ENCODE measurements at places on chromosomes 12 and 14.

- DNase-seq = no peak
Measured at GRCh38 chr12:51949342-51950030, 2.0 kb upstream of the ACVR1B start.

DNA sequence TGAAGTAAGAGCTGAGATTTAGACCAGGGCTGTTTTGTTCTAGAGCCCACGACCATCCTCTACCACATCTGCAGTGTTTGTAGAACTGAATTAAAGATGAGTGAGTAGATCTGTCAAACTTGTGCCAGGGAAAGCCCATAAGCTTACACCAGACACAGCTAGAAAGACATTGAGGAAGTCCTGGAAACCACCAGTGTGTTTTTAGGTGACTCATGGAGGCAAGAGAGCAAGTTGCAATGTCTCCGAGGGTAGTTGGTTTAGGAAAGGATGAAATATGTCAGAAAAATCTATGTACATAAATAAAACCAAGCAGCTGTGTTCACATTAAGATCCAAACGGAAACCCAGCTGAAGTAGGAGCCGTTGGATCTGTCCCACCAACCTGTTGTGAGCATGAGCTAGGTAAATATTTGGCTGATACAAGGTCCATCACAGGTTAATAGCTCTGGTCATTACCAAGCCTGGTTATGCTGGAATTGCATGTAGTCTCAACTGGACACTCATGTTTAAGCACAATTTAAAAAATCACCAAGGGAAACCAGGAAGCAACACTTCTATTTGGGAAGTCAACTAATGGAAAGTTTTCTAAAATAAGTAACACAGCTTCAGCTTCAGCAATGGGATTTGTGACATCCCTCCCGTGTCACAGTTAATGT lies 49.9 kb upstream of the PLEKHG3 start:
- no peak for DNase-seq

- DNase-seq = no peak
Measured at GRCh38 chr14:105600939-105601359, 74.6 kb downstream of the TMEM121 start.

- DNase-seq = no peak
Measured at GRCh38 chr14:54828037-54828436, 74.6 kb downstream of the GCH1 start.
